ENCODE measurements at places on chromosomes 7 and 10.

DNA sequence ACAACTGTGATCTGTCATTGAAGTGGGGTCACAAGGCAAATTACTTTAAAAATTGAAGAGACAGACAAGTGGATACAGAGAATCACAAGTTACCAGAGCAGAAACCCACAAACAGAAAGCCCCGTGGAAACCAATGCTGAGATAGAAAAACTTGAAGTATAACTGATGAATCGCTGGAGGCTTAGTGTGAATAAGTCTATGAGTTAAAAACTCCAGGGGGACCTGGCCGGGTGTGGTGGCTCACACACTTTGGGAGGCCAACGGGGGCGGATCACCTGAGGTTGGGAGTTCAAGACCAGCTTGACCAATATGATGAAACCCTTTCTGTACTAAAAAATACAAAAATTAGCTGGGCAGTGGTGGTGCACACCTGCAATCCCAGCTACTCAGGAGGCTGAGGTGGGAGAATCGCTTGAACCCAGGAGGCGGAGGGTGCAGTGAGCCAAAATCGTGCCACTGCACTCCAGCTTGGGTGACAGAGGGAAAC is 69.7 kb upstream of the ZNRF2 start:
- DNase-seq = no peak

DNA sequence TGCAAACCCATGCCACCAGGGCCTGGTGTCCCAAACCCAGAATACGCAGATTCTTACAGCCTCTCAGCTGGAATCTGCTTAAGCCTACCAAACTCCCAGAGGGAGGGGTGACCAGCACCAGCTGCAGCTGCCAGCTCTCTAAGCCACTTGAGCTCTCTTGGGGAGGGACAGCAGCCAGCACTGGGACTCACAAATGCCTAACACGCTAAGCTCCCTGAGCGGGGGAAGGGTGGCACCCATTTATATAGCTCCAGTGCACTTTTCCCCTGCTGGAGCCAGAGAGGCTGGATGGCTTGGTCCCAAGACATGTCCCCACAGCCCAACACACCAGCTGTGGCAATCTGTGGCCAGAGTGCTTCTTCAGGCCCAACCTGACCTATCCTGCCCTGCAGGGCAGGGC is 326.8 kb upstream of the NRG3 start:
- no peak for DNase-seq

GRCh38 chr7:141416650-141417270 is 134.4 kb upstream of the AGK start:
- no peak for DNase-seq

- no peak for DNase-seq
These were observed 30.0 kb upstream of the SRGN start for GRCh38 chr10:69057951-69058297.

DNA sequence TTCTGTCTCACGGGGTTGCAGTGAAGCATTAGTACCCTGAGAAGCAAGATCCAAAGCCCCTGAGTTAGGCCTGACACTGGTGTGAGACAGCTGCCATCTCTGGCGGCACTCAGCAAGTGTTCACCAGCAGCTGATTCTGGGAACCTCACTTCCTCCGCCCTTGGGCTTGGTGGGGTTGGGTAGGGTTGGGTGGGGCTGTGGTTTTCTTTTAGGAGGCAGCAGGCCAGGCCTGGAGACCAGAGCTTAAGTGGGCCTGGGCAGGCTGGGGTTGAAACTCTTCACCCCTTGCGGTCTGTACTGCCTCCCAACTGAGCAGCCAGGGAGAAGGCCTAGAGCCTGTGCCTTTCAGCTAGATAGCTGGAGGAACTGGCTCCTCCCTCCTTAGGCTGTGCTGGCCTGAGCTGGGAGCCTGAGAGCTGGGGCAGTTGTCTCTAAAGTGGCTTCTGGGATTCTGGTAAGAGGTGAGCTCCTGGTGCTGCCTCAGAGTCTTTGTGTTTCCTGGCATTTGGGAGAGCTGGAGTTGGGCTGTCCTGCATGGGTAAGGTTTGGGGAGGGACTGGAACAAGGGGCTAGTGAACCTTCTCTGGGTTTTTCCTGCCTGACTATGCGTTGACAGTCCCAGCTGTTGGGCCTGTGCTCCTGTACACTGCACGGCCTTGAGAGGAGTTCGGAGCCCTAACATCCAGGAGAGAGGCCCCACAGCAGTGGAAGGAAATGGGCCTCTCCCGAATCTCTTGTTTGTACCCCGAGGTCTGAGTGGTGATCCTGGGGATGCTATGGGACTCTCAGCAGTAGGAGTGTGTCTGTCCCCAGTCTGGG is 5.1 kb downstream of the TSPAN14 start:
- peak; percentile 85 for DNase-seq

- DNase-seq = no peak
These were observed 22.8 kb downstream of the SPOCK2 start for GRCh38 chr10:72065439-72066025.

GRCh38 chr7:2465928-2466327 is 10.3 kb downstream of the GRIFIN start:
- no peak for DNase-seq

All from right atrium auricular region (tissue), 2 donors.